ENCODE measurements at places on chromosomes 11 and 22.
A peak's percentile ranks its signal among the peaks of the same experiment; 100 is the strongest.

GRCh38 chr11:118318124-118318523, 13.6 kb downstream of the CD3E start:
- DNase-seq, result no peak

- DNase-seq, result peak; percentile 44
Measured at GRCh38 chr11:79189055-79189454, 251.8 kb downstream of the TENM4 start.

- no peak for DNase-seq
Measured at GRCh38 chr11:102223859-102224258, 93.4 kb upstream of the BIRC3 start.

DNA sequence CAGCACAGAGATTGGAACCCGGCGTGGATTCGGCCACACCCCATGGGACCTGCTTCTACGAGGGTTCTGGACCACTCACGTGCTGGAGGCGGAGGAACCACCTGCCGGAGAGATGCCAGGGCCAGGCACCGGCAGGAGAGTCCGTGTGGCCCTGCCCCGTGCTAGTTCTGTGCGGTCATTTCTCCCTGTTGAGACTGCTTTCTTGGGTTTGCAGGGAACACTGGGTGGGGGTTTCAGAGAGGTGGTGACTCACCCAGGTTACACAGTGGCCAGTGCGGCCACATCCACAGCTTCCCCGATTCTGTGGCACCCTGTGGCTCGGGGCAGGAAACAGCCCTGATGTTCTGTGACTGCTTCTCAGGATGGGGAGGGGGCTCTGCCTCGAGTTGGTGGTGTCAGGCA, 3.6 kb upstream of the PHLDA2 start:
- peak; percentile 58 for DNase-seq

- no peak for DNase-seq
Measured at GRCh38 chr11:112570333-112570732, 309.7 kb upstream of the PLET1 start.

- DNase-seq, result peak; percentile 9
Measured at GRCh38 chr22:41021061-41021612, 70.0 kb downstream of the RBX1 start.

GRCh38 chr11:47104261-47104950, 72.3 kb downstream of the ARFGAP2 start:
- peak; percentile 12 for DNase-seq

DNA sequence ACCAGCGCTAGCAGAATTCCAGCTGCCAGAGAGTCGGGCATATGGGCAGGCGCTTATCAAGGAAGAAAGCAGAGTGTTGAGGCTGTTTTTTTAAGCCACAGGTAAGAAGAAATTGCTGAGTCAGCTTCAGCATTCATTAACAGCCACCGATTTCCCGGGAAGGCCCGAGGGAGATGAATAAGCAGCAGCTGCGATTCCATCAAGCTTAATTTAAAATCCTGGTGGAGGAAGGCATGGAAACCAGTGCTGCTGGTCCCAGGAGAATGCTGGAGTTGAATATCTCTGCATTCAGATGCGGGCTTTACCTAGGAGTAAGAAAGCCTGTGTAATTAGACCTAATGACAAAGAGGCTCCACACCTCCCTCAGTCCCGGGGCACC, 168.8 kb downstream of the BRD1 start:
- no peak for DNase-seq

DNA sequence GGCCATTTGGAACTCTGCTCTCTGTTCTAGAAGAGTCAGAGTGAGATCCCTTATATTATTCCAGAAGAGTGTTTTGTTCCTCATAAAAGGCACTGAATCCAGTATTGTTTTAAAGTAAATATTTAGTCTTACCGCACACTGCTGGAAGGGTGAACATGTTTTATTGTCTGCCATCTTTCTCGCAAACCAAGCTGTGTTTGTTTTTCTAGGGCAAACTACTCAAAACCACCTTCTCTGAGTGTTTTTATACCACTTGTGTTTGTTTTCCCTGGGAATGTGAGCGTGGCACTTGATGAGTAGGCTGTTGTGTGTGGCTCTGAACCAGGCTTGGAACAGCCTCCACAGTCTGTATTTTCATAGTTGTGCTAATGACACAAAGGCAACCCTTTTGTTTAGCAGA, 89.8 kb downstream of the DBX1 start:
- no peak for DNase-seq

DNA sequence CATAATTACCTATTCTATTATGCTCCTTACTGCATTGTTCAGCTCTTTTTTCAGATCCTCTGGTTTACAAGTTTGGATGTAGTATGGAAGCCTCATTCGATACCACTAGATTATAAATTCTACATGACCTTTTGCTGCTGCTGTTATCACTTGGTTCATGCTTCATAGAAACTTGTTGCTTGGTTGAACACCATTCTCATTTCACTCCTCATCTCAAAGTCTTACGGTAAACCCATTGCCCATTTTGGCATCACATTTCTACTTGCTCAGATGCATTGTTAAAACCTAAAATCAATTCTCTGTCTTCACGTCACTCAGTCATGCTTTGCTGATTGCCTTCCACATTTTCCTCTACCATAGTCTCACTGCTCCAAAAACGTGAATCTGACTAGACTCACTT, 155.5 kb upstream of the DDI1 start:
- no peak for DNase-seq

- DNase-seq, result no peak
Measured at GRCh38 chr22:46462726-46463371, 74.6 kb downstream of the CELSR1 start.

- no peak for DNase-seq
Measured at GRCh38 chr11:88098289-88098688, 77.0 kb downstream of the RAB38 start.

DNA sequence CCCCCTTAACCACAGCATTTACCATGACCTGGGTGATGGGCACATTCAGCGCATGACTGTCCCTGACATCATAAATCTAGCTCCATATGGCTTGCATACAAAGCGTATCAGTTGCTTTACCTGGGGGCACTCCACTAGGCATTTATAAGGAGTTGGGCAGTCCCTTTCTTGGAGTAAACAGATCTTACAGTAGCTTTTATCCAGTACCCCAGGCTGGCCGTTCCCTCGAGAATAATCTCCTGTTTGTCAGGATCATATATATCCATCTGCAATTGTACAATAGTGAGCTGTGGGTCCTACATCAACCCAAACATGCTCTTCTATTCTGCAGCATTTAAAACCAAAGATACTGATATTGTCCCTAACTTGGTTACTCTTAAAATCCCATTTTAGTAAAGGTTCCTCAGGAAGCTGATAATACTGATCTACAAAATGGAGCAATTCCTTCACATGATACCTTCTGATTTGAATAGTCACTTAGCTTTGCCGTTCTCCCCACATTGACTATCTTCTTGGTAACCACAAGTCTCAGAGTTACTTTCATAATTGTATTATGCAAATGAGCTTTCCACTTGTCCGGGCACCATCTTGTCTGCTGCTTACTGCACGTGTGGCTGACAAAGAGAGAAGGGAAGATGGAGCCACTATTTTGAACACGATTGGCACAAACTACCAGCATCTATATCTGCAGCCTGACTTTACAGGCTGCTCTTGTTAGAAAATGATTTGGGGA, 205.0 kb downstream of the CWF19L2 start:
- DNase-seq, result no peak

DNA sequence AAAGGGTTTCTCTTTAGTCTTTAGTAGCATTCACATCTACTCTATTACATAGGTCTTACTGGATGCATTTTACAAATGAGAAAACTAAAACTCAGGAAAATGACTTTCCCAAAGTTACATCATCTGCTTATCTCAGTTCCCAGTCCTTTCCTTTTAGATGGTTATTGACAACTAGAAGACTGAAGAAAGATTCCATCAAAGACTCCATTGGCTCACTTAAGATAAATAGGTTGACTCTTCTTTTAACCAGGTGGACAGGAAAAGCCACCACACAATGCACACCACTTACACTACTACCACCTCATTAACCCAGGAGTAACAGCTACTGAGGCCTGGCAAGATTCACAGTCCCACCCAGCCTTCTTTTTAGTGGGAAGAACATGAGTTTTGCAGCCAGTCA, 123.6 kb downstream of the TRIM44 start:
- DNase-seq, result no peak

GRCh38 chr11:34238533-34238932, 119.3 kb downstream of the ABTB2 start:
- peak; percentile 38 for DNase-seq

DNA sequence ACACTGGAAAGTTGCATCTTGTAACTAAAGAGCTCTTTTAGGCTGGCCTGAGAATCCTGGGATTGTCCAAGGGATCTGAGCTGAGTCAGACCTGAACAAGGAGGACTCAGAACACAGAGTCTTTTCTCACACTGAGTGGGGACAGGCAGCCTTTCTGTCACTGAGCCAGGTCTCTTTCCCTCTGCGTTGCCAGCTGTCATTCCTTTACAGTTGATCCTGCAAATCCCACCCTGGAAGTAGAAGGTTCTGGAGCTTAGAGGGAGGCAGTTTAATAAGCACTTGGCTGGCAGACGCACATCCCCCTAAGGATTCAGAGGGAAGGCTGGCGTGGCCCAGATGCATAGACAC, 76.3 kb upstream of the SUSD2 start:
- DNase-seq, result no peak

GRCh38 chr22:49203859-49204598, 623.6 kb downstream of the BRD1 start:
- DNase-seq, result no peak

GRCh38 chr22:44693756-44694155, 8.2 kb upstream of the PRR5 start:
- DNase-seq, result no peak

- no peak for DNase-seq
Measured at GRCh38 chr11:132168344-132168981, 798.0 kb downstream of the NTM start.

DNA sequence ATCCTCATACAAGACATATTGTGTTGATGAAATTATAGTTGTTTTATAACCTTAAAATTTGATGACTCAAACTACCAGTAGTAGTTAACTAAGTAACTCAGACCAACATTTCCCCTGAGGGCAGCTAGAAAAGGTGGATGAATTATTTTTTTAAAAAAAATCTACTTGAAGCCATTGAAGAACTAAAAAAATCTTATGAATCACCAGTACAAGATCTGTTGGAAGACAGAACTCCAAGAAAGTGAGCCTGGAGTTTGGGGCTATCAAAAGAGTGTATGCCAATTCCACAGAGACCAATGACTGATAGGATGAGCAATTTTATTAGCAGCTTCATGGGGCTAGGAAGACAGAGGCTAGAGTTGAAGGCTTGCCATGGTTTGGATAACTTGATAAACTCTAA, 72.4 kb downstream of the CYP2R1 start:
- no peak for DNase-seq

- DNase-seq, result no peak
Measured at GRCh38 chr11:70477176-70477575, 78.8 kb downstream of the CTTN start.
